Upper lobe of left lung (tissue), 6 donors: ENCODE measurements at places on chromosomes 3 and 15. TPM values are rescaled to one million over a fixed set of nuclear protein-coding genes. Genes with fewer than 3 reads are reported as not detected.

GRCh38 chr3:126022741-126023359 is 53.9 kb downstream of the ROPN1B start:
- no peak overlapping the region for H3K4me3 ChIP-seq
- DNase-seq: no peak
- no peaks in the 10 kb centered on the region for H3K4me1 ChIP-seq

GRCh38 chr15:25249236-25250010 is 189.4 kb downstream of the UBE3A start:
- no peak overlapping the region for H3K4me3 ChIP-seq
- no peak for DNase-seq
- no peak overlapping the region for H3K27ac ChIP-seq
- H3K4me1 ChIP-seq: no peaks in the 10 kb centered on the region
- H3K27me3 ChIP-seq: no peaks in the 10 kb centered on the region
- H3K36me3 ChIP-seq: no peaks in the 10 kb centered on the region

DNA sequence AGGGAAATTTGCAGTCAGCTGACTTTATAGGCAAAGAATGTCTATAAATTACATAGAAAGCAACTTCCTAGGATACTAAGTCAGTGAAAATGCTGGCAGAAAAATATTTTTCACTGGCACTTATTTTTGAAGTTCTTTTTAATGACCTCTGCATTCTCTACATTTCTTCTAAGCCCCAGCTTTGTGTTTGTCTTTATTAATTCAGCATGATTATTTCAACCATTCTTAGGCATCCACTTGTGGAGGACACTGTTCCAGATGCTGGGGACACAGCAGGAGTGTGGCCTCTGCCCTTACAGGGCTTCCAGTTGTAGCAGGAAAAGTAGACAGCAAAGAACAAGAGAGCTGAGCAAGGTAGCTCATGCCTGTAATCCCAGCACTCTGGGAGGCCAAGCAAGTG is 15.0 kb downstream of the LRRK1 start:
- no peaks in the 10 kb centered on the region for H3K27me3 ChIP-seq
- no peak for DNase-seq
- H3K36me3 ChIP-seq: no peaks in the 10 kb centered on the region
- H3K4me1 ChIP-seq: no peaks in the 10 kb centered on the region

DNA sequence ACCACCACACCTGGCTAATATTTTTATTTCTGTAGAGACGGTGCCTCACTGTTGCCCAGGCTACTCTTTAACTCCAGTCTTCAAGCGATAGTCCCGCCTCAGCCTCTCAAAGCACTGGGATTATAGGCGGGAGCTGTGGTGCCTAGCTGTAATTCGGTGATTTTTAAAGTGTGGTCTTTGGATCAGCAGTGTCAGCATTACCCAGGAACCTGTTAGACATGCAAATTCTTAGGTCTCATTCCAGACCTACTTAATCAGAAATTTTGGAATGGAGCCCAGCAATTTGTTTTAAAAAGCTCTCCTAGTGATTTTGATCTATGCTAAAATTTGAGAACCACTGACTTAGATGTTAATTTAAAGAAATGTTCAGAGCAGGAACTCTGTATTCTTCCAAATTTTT is 51.9 kb downstream of the GOLM2 start:
- H3K27me3 ChIP-seq: no peaks in the 10 kb centered on the region
- no peak overlapping the region for H3K27ac ChIP-seq
- no peaks in the 10 kb centered on the region for H3K36me3 ChIP-seq
- no peak for DNase-seq
- H3K4me3 ChIP-seq: no peak overlapping the region
- no peaks in the 10 kb centered on the region for H3K4me1 ChIP-seq

ATP10A gene
- total RNA-seq: 62.4 TPM

DNAH12 gene
- 8.8 TPM for total RNA-seq

CRELD1 gene
- 32.2 TPM for total RNA-seq

TFRC gene
- total RNA-seq: 169 TPM

ZNF662 gene
- total RNA-seq: 7.1 TPM
